ENCODE measurements at places on chromosomes 11 and 22. TPM values are rescaled to one million over a fixed set of nuclear protein-coding genes. Genes with fewer than 3 reads are reported as not detected.

The NAALAD2 gene
- total RNA-seq: not detected

DNA sequence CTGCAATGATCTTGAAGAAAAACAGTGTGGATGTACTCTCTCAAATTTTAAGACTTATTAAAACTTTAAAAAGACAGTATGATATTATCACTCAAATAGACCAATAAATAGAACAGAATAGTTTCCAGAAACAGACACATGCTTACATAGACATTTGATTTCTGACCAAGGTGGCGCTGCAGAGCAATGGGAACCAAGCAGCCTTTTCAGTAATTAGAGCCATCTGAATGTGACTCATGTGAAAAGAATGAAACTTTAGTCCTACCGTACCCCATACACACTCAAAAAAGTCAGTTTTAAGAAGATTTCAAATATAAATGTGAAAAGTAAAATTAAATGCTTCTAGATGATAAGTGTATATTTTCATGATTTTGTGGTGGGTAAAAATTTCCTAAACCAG, 74.2 kb upstream of the MS4A8 start:
- H3K36me3 ChIP-seq: no peaks in the 10 kb centered on the region
- H3K27ac ChIP-seq: no peak overlapping the region
- H3K4me3 ChIP-seq: no peak overlapping the region
- no peaks in the 10 kb centered on the region for H3K4me1 ChIP-seq
- H3K27me3 ChIP-seq: no peaks in the 10 kb centered on the region

DNA sequence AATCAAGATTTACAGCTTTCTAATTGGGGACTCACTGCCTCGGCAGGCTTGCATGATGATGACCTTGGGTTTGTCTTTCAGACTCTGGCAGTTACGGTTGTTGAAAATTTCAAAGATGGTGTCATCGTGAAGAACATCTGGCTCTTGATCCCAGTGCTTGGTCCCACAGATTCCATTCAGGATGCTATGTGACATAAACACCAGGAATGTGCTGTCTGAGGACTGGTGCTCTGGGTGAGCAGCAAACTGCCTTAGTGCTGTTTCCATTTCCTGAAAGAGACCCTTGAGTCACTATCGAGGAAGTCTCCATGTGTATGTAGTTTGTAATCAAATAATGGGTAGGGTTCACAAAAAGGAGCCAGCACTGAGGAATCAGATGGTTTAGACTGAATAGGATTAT, 7.1 kb downstream of the CASP12 start:
- no peak overlapping the region for H3K27ac ChIP-seq
- no peaks in the 10 kb centered on the region for H3K36me3 ChIP-seq
- no peak overlapping the region for H3K4me3 ChIP-seq
- H3K27me3 ChIP-seq: no peaks in the 10 kb centered on the region

- H3K4me3 ChIP-seq: no peak overlapping the region
- no peaks in the 10 kb centered on the region for H3K36me3 ChIP-seq
- H3K27me3 ChIP-seq: no peaks in the 10 kb centered on the region
- H3K27ac ChIP-seq: no peak overlapping the region
- no peak for DNase-seq
Measured at GRCh38 chr22:27238935-27239510, 562.5 kb downstream of the MN1 start.

DNA sequence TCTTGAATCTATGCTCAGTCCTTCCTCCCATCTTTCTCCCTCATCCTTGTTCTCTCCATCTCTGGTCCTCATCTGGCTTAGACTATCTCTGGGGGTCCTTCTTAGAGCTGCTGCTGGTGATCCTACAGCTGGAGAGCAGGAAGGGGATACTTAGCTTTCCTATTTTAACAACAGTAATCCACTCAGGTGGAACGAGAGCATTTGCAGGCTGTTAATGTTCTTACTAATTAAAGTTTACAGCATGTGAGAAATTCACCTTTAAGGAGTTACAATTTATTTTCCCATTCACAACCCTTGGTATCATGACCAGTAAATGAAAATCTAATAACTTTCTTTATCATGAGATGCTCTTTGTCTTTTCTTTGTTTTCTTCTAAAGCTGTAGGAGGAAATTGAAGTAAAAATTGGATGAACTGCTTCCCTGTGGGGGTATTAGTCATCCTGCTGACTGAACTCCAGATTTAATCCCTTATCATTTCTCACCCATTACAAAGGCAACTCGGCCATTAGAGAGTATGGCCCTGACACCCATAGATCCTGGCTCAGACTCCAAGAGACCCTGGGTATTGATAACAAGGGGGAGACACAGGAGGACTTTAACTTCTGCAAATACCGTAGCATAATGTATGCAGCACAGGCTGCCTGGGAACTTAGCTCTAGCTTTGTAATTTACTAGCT, 37.6 kb upstream of the MTNR1B start:
- H3K4me1 ChIP-seq: no peaks in the 10 kb centered on the region
- H3K36me3 ChIP-seq: no peaks in the 10 kb centered on the region
- no peak for DNase-seq
- H3K4me3 ChIP-seq: no peak overlapping the region
- no peaks in the 10 kb centered on the region for H3K27me3 ChIP-seq

The SCGB1C1 gene
- total RNA-seq: not detected

DNA sequence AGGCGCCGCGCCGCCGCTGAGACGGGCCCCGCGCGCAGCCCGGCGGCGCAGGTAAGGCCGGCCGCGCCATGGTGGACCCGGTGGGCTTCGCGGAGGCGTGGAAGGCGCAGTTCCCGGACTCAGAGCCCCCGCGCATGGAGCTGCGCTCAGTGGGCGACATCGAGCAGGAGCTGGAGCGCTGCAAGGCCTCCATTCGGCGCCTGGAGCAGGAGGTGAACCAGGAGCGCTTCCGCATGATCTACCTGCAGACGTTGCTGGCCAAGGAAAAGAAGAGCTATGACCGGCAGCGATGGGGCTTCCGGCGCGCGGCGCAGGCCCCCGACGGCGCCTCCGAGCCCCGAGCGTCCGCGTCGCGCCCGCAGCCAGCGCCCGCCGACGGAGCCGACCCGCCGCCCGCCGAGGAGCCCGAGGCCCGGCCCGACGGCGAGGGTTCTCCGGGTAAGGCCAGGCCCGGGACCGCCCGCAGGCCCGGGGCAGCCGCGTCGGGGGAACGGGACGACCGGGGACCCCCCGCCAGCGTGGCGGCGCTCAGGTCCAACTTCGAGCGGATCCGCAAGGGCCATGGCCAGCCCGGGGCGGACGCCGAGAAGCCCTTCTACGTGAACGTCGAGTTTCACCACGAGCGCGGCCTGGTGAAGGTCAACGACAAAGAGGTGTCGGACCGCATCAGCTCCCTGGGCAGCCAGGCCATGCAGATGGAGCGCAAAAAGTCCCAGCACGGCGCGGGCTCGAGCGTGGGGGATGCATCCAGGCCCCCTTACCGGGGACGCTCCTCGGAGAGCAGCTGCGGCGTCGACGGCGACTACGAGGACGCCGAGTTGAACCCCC, 798 bp downstream of the BCR start:
- H3K4me3 ChIP-seq: peak overlapping the region; percentile 52
- no peak for DNase-seq
- no peaks in the 10 kb centered on the region for H3K36me3 ChIP-seq
- no peaks in the 10 kb centered on the region for H3K27me3 ChIP-seq
- H3K27ac ChIP-seq: 0 out of 2 replicates have a peak overlapping the region, but pooled peaks have one; percentile 39

The ELP4 gene
- 17.2 TPM for total RNA-seq

DNA sequence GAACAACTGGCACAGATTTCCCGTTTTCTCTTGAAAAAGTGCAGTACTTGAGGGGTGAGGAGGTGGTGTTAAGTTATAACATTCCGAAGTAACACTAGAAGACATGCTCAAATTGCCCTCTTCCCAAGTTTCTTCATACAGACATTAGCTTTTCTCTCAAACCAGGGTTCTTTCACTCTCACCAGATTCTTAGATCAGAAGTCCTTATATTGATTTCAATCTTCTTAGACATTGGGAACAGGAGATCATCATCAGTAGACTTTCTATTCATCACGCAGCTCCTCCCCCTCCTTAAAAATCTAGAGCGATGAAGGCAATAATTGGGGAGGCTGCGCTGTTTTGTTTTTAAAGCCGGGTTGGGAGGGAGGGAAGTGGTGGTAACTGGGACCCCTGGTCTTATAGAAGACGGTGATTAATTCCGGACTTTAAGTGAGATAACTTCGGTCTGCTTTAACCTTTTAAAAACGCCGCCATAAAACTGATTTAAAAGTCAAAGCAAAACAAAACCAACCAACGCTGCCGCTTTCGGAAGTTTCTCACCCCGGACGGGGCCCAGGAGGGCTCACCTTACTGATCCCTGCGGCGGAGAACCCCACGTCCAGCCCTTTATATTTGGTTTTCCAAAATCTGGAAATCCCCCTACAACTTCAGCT, 665 bp downstream of the USP28 start:
- peak overlapping the region; percentile 71 for H3K4me3 ChIP-seq
- H3K4me1 ChIP-seq: peaks cover 22% of the 10 kb centered on the region
- peak overlapping the region; percentile 80 for H3K27ac ChIP-seq
- no peak for DNase-seq

- H3K36me3 ChIP-seq: no peaks in the 10 kb centered on the region
- H3K4me1 ChIP-seq: peaks cover under 1% of the 10 kb centered on the region
- DNase-seq: no peak
- no peak overlapping the region for H3K4me3 ChIP-seq
- H3K27ac ChIP-seq: peak overlapping the region; percentile 26
Measured at GRCh38 chr11:35237351-35237750, 98.4 kb downstream of the CD44 start.

DNA sequence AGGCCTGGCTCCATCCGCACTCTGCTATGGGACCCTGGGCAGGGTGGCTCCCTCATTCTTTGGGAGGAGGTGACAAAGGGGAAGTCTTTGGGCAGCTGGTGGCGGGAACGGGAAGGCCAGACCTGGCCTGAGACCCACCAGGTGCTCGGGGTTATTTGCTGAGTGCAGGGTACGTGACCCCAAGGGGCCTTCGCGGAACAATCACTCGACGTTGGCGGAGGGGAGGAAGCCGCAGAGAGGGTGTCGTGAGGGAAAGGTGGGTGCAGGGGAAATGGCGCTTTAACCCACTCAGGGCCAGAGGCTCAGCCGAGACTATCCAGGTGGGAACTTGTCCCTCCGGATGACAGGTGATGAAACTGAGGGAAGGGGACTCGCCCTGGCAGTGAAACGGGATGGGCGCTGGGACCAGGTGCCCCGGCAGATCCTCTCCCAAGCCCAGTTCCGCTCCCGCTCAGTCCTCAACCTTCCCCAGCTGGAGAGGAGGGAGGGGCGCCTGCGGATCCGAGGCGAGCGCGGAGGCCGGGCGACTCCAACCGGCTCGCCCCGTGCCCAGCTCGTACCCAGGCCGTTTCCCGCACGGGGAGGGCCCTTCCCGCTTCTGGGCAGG, 911 bp downstream of the A4GALT start:
- H3K4me1 ChIP-seq: peaks cover 2% of the 10 kb centered on the region
- no peaks in the 10 kb centered on the region for H3K36me3 ChIP-seq
- no peak for DNase-seq
- no peak overlapping the region for H3K27ac ChIP-seq
- H3K4me3 ChIP-seq: peak overlapping the region; percentile 54
- H3K27me3 ChIP-seq: no peaks in the 10 kb centered on the region

GRCh38 chr11:14347991-14348390, 11.0 kb downstream of the RRAS2 start:
- no peak for DNase-seq
- no peak overlapping the region for H3K27ac ChIP-seq
- no peaks in the 10 kb centered on the region for H3K27me3 ChIP-seq
- no peaks in the 10 kb centered on the region for H3K36me3 ChIP-seq
- H3K4me1 ChIP-seq: 0 out of 2 replicates have a peak, but pooled peaks cover under 1% of the 10 kb centered on the region

GRCh38 chr11:119363081-119363850, 16.8 kb upstream of the MFRP start:
- H3K4me3 ChIP-seq: peak overlapping the region; percentile 43
- H3K4me1 ChIP-seq: peaks cover 29% of the 10 kb centered on the region
- no peaks in the 10 kb centered on the region for H3K36me3 ChIP-seq
- no peak overlapping the region for H3K27ac ChIP-seq
- DNase-seq: no peak

The FOLH1 gene
- total RNA-seq: 0.98 TPM

DNA sequence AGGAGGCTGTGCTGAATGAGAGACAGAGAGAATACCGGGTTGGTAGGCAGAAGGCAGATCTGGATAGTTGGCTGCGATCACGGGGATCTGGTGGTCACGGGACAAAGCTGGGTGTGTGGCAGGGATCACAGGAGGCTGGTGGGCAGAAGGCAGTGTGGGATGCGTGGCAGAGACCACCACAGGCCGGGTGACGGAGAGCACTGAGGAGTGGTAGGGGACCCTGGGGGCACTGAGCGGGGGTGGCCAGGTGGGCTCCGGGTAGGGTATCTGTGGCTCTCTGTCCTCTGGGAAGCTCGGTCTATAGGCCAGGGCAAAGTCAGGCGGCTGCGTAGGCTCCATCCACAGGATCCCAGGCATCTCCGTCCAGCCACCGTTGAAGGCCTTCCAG, 1.4 kb downstream of the CD248 start:
- no peak overlapping the region for H3K4me3 ChIP-seq
- DNase-seq: no peak
- peaks cover 10% of the 10 kb centered on the region for H3K4me1 ChIP-seq
- H3K27ac ChIP-seq: no peak overlapping the region

GRCh38 chr22:44472598-44472997, 25.4 kb downstream of the RTL6 start:
- H3K27me3 ChIP-seq: no peaks in the 10 kb centered on the region
- H3K36me3 ChIP-seq: no peaks in the 10 kb centered on the region
- H3K27ac ChIP-seq: no peak overlapping the region
- H3K4me3 ChIP-seq: no peak overlapping the region

DNA sequence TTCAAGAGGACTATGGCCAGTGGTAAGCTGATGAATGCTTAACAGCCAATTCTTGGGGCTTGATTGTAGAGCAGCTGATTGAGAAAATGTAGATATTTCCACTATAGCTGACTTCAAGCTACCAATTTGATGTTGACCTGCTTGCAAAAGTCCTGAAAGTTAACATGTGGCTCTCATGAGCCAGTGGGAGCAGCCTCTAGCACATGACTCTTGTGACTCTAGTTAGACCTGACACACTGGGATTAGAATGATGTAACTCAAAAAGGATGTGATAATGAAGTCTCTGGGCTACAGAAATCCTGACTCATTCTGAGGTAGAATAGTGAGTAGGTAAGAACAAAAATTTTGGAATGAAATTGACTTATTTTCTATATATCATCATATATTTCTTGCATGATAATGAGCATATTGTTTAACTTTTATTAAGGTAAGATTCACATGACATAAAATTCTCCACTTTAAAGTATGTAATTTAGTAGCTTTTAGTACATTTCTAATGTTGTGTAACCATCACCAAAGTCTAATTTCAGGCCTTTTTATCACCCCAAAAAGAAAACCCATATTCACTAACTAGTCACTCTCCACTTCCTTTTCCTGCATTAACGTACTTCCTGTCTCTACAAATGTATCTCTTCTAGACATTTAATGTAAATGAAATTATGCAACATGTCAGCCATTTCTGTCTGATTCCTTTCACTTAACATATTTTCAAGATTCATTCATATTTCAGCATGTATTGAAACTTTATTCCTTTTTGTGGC, 16.1 kb upstream of the OR52H1 start:
- H3K27ac ChIP-seq: no peak overlapping the region
- H3K4me1 ChIP-seq: no peaks in the 10 kb centered on the region
- DNase-seq: no peak
- H3K4me3 ChIP-seq: no peak overlapping the region
- no peaks in the 10 kb centered on the region for H3K36me3 ChIP-seq

The KRTAP5-7 gene
- total RNA-seq: not detected

- no peak overlapping the region for H3K27ac ChIP-seq
- H3K36me3 ChIP-seq: no peaks in the 10 kb centered on the region
- DNase-seq: no peak
- no peaks in the 10 kb centered on the region for H3K27me3 ChIP-seq
- no peaks in the 10 kb centered on the region for H3K4me1 ChIP-seq
- H3K4me3 ChIP-seq: no peak overlapping the region
Measured at GRCh38 chr11:69954756-69955155, 123.4 kb upstream of the ANO1 start.

- H3K4me1 ChIP-seq: no peaks in the 10 kb centered on the region
- no peak overlapping the region for H3K27ac ChIP-seq
- no peaks in the 10 kb centered on the region for H3K36me3 ChIP-seq
- DNase-seq: no peak
Measured at GRCh38 chr22:44582016-44582415, 84.0 kb upstream of the RTL6 start.
